ENCODE measurements at places on chromosomes 5 and 9. TPM values are rescaled to one million over a fixed set of nuclear protein-coding genes. Genes with fewer than 3 reads are reported as not detected.

DNA sequence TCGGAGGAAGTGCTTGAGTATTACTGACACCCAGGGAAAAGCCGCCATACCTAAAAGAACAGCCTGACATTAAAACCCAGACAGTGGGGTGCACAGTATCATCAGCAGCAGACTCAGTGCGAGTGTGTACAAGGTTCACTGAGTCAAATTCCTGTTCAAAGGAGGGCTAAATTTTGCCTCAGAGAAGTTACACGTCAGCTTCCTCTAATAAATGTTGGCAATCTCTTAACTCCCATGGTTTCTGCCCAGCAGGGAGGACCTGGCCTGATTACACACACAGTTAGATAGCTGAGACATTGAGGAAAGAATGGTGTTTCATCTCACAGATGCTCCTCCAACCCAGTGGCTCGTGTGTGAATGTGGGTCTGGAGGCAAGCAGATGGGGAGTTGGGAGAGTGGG lies 38.2 kb downstream of the NIPSNAP3B start:
- H3K27me3 ChIP-seq, result no peaks in the 10 kb centered on the region
- DNase-seq, result no peak
- H3K27ac ChIP-seq, result no peak overlapping the region
- H3K4me3 ChIP-seq, result no peak overlapping the region
- H3K36me3 ChIP-seq, result peaks cover 99% of the 10 kb centered on the region
- no peaks in the 10 kb centered on the region for H3K4me1 ChIP-seq

PHYHD1 gene
- 23.6 TPM for total RNA-seq

DNA sequence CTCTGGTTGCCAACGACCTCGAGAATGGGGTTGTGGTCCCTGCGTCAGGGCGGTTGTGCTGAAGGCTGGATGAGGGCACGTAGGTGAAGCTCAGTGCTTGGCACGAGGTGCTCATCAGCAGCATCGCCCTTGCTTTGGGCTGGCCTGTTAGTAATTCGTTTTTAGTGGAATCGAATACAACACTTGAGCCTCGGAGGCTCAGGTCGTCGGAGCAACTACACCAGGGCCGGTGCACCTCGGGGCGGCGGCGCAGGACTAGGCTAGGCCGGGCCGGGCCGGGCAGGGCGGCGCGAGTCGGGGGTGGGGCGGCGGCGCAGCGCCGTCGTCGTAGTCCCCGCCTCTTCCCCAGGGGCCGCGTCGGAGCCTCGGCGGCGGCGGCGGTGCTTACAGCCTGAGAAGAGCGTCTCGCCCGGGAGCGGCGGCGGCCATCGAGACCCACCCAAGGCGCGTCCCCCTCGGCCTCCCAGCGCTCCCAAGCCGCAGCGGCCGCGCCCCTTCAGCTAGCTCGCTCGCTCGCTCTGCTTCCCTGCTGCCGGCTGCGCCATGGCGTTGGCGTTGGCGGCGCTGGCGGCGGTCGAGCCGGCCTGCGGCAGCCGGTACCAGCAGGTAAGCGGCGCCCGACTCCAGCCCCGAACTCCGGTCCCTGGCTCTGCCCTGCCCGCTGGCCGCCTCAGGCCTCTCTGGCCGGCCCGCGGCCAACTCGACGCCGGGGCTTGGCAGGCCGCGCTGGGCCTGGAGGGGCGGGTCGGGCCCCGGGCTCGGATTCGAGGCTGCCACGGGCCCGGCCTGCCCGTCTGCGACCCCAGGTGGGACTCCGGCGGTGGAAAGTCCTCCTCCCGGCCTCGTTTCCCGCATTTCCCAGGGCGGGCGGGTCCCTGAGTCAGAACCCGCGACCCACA lies at the start of gene NDFIP1:
TSS of gene NDFIP1 (plus strand) at position 348 of the 899 bp plus-strand sequence. CDS start at position 544, 196 bp downstream.
- no peaks in the 10 kb centered on the region for H3K27me3 ChIP-seq
- peaks cover 40% of the 10 kb centered on the region for H3K4me1 ChIP-seq

SLC2A6 gene
- 3.7 TPM for total RNA-seq

DNA sequence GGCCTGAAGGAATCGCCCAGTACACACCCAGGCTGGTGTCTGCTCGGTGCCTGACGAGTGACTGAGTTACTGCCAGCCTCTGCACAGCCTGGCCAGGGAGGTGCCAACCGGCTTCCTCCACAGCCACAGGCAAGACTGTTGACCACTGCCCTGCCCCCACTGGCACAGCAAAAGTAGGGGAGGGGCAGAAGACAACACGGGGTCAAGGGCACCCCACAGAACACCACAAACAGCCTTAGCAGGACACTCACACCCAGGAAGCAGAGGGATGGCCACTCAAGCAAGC lies 722 bp upstream of the LHX3 start:
- no peaks in the 10 kb centered on the region for H3K36me3 ChIP-seq
- no peak overlapping the region for H3K4me3 ChIP-seq
- H3K27ac ChIP-seq, result no peak overlapping the region

GDF9 gene
- not detected for total RNA-seq

DND1 gene
- 2.9 TPM for total RNA-seq

GRCh38 chr5:135985951-135986350 lies 31.2 kb upstream of the LECT2 start:
- no peak overlapping the region for H3K27ac ChIP-seq
- H3K36me3 ChIP-seq, result no peaks in the 10 kb centered on the region
- no peaks in the 10 kb centered on the region for H3K27me3 ChIP-seq
- H3K4me3 ChIP-seq, result no peak overlapping the region

GRCh38 chr9:98886691-98887229 lies 56.9 kb upstream of the COL15A1 start:
- no peaks in the 10 kb centered on the region for H3K36me3 ChIP-seq
- no peak overlapping the region for H3K27ac ChIP-seq
- H3K4me1 ChIP-seq, result peaks cover 15% of the 10 kb centered on the region

DNA sequence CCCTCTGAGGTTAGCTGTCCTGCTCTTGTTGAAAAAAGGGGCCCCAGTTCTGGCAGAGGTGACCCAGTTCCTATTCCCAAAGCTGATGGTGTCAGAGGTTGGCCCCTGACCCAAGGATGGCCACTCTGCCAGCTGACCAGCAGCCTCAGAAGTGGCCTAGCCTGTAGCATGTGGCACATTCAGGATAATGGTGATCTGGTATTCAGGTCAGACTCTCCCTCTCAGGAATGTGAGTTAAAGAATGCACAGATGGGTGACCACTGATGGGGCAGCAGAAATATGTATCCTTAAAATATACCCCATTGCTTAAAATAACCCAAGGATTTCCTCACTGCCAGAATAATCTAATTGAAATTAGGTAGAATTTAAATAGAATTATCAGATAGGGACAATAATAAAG lies 369.2 kb downstream of the SEMA5A start:
- DNase-seq, result no peak
- no peaks in the 10 kb centered on the region for H3K36me3 ChIP-seq
- no peak overlapping the region for H3K27ac ChIP-seq
- no peaks in the 10 kb centered on the region for H3K27me3 ChIP-seq
- no peak overlapping the region for H3K4me3 ChIP-seq
- H3K4me1 ChIP-seq, result no peaks in the 10 kb centered on the region

- H3K4me1 ChIP-seq, result no peaks in the 10 kb centered on the region
- no peaks in the 10 kb centered on the region for H3K27me3 ChIP-seq
- no peak overlapping the region for H3K4me3 ChIP-seq
- no peak for DNase-seq
- no peak overlapping the region for H3K27ac ChIP-seq
These were observed 563.9 kb downstream of the ANXA1 start for GRCh38 chr9:73715591-73715990.

C6 gene
- 2.0 TPM for total RNA-seq

GRCh38 chr9:72039532-72039931 lies 20.9 kb downstream of the C9orf57 start:
- no peaks in the 10 kb centered on the region for H3K27me3 ChIP-seq
- no peak for DNase-seq
- H3K4me1 ChIP-seq, result peaks cover 6% of the 10 kb centered on the region

DNA sequence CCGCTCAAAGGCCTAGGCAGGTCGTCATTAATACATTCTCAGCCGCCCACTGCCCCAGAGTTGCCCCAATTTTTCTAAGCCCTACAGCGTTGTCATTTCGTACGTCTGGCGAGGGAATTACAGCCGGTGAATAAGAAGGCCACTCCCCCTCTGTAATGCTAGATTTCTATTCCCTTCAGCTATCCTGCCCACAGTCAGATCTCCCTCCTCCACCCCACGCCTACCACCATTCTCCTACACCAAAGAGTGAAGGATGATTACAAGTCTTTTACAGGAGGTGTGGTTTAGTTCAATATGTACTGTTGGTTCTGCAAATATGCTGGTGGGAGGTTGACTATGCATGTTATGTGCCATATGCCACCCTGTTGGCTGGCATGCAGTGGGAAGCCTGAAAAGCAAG lies 83.7 kb upstream of the SMIM15 start:
- H3K27ac ChIP-seq, result no peak overlapping the region
- no peak for DNase-seq
- H3K4me1 ChIP-seq, result peaks cover 5% of the 10 kb centered on the region
- no peaks in the 10 kb centered on the region for H3K36me3 ChIP-seq
- H3K4me3 ChIP-seq, result no peak overlapping the region

ZCCHC9 gene
- total RNA-seq, result 16.7 TPM

DNA sequence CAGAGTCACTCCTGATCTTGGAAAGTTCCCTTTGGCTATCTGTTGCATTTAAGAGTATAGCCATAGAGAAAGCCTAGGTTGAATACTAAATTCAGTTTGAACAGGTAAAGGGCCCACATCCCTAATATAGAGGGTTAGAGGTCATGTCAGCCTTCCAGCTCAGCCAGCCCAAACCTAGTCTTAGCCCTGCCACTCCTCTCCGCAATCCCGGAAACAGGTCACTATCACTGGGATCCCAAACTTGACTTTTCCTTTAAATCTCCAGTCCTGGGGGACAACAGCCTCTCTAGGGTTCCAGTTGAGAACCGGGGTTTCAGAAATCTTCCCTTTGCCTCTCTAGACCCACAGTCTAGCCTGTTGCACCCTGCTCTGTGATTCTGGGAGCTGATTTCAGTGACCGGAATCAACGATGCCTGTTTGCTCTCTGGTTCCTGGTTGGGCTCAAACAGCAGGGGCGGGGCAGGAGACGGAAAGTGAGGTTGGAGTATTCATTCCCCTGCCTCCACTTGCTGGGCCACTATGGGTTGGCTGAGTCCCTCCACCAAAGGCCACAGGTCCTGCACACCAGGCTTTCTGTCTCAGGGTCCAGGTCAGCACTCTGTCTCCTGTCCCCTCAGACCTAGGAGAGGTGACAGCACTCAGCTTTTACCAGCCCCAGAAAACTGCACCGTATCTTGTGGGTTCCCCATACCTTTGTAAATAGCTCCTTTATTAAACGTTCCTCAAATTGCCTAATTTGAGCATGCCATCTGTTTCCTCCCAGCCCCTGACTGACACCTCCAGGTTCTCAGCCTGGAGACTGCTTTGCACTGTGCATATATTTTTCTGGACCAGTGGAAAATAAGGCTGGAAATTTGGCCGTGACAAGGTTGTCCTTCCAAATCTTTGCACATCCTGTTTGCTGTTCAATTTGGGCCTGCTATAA lies 23.8 kb upstream of the CPEB4 start:
- H3K27ac ChIP-seq, result no peak overlapping the region
- no peaks in the 10 kb centered on the region for H3K27me3 ChIP-seq
- no peaks in the 10 kb centered on the region for H3K4me1 ChIP-seq
- H3K36me3 ChIP-seq, result no peaks in the 10 kb centered on the region

IRX1 gene
- not detected for total RNA-seq

GRCh38 chr9:2024888-2025782 lies 10.0 kb downstream of the SMARCA2 start:
- H3K27me3 ChIP-seq, result no peaks in the 10 kb centered on the region
- peaks cover 94% of the 10 kb centered on the region for H3K4me1 ChIP-seq
- H3K36me3 ChIP-seq, result no peaks in the 10 kb centered on the region
- no peak overlapping the region for H3K4me3 ChIP-seq
- no peak for DNase-seq
- H3K27ac ChIP-seq, result peak overlapping the region; percentile 19

GLT6D1 gene
- total RNA-seq, result not detected

AUH gene
- total RNA-seq, result 39.0 TPM

- no peaks in the 10 kb centered on the region for H3K36me3 ChIP-seq
- H3K4me1 ChIP-seq, result peaks cover 6% of the 10 kb centered on the region
These were observed 63.5 kb upstream of the HAND1 start for GRCh38 chr5:154541553-154541952.

GRCh38 chr5:67241326-67241725 lies 44.7 kb upstream of the CD180 start:
- H3K27me3 ChIP-seq, result no peaks in the 10 kb centered on the region
- no peak overlapping the region for H3K27ac ChIP-seq
- no peak overlapping the region for H3K4me3 ChIP-seq
- DNase-seq, result no peak
- H3K36me3 ChIP-seq, result no peaks in the 10 kb centered on the region

PRSS3 gene
- total RNA-seq, result 7.6 TPM

- peak overlapping the region; percentile 33 for H3K4me3 ChIP-seq
- H3K27ac ChIP-seq, result peak overlapping the region; percentile 50
- no peaks in the 10 kb centered on the region for H3K36me3 ChIP-seq
- H3K4me1 ChIP-seq, result peaks cover 60% of the 10 kb centered on the region
These were observed 3.9 kb downstream of the STC2 start for GRCh38 chr5:173324115-173325001.

DNA sequence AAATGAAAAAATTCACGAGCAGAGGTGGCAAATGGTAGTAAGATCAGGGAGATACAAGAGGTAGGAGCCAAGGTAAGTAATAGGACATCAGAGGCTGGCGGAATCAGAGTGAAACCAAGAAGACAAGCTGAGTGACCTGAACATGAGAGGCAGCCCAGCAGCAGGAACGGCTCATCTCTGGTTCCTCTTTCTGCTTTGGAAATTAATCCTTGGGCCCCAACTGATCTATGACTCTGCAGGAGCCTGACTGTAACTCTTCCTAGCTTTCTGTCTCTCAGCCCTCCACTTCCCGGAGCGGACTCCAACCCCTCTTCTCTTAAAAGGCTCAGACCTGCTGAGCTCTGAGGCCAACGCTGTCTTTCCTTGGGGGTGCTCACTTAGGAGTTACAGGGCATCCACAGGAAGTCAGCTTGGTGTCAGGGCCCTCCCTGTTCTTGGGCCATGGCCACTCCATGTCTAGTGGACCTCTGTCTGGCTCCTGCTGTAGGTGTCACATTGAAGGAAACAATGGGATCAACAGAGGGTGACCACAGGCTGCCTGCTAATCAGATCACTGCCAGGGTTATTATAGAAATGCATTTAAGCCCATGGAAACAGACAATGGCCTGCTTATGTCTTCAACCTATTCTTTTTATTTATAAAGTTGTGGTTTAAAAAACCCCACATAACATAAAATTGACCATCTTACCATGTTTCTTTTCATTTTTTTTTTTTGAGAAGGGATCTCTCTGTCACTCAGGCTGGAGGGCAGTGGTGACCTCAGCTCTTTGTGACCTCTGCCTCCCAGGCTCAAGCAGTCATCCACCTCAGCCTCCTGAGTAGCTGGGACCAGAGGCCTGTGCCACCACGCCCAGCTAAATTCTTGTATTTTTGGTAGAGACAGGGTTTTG lies 22.5 kb upstream of the SHB start:
- H3K27ac ChIP-seq, result no peak overlapping the region
- no peaks in the 10 kb centered on the region for H3K27me3 ChIP-seq
- no peak overlapping the region for H3K4me3 ChIP-seq
- no peaks in the 10 kb centered on the region for H3K36me3 ChIP-seq
- peak; percentile 79 for DNase-seq
- no peaks in the 10 kb centered on the region for H3K4me1 ChIP-seq

GRCh38 chr9:135711391-135711790 lies 9.4 kb downstream of the KCNT1 start:
- H3K36me3 ChIP-seq, result no peaks in the 10 kb centered on the region
- H3K4me3 ChIP-seq, result no peak overlapping the region
- no peak overlapping the region for H3K27ac ChIP-seq
- H3K4me1 ChIP-seq, result no peaks in the 10 kb centered on the region

Data from vagina (tissue), 2 donors.